Activated gamma-delta T cell (primary cell): ENCODE measurements at places on chromosomes 1 and 21.

- DNase-seq, result no peak
Observed at GRCh38 chr1:4422504-4423289, 231.7 kb upstream of the AJAP1 start.

- DNase-seq, result no peak
Observed at GRCh38 chr1:172533513-172534151, 682 bp downstream of the SUCO start.

DNA sequence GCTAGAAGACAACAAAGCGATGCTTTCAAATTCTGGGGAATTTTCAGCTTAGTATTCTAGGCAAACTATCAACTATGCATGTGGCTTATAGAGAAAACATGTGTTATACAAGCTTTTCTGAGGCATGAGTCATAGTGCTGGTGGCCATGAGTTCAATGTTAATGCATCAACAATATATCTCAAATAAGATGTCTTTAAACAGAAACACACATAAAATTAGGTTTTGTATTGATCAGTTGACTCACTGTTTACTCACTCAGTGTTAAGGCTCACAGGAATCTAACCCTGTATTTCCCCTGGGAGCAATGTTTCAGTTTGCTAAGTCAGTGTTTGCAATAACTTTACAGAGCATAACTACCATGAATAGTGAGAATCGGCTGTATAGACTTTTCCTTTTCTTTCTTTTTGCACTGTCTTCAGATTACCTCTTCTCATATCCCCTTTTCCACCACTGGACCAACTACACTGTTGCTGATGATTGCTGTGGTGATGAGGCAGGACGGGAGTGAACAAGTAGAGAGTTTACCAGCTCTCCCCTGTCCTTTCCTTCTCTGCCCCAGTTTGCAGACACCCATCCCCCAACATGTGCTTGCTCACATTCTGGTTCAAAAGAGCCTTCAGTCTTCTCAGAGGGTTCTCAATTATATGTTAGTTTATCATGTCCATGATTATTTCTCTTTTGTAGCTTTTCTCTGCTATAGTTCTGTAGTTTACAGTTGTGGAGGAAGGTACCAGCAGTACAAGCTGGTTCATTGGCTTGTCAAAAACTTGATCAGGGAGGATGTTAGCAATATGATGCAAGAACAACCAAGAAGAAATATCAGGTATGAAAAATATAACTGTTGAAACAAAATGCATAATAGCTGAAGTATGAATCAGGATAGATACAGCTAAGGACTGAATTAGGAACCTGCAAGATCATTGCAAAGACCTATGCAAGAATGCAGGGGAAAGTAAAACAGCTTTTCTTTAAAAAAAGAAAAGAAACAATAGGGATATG is 23.9 kb downstream of the CD2 start:
- no peak for DNase-seq

DNA sequence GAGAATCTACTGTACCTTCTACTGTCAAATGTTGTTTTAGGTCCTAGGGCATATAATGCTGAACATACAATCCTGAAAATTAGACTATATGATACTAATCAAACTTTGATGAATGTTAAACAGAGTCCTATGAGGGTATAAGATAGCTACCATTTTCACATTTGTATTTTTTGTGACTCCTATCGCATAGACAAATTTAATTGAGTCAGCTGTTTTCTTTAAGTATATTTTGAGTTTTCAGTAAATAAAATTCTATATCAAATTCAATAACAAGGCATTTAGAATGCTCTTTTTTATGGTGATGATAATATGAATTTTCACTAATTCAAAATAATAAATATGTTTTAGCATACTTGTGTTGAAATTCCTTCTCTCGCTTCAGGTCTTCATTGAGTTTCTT is 10.0 kb downstream of the LRRC39 start:
- DNase-seq, result no peak

- no peak for DNase-seq
Observed at GRCh38 chr1:62312698-62313097, 6.5 kb downstream of the KANK4 start.

GRCh38 chr1:109427171-109427467 is 871 bp upstream of the PSMA5 start:
- DNase-seq, result no peak

DNA sequence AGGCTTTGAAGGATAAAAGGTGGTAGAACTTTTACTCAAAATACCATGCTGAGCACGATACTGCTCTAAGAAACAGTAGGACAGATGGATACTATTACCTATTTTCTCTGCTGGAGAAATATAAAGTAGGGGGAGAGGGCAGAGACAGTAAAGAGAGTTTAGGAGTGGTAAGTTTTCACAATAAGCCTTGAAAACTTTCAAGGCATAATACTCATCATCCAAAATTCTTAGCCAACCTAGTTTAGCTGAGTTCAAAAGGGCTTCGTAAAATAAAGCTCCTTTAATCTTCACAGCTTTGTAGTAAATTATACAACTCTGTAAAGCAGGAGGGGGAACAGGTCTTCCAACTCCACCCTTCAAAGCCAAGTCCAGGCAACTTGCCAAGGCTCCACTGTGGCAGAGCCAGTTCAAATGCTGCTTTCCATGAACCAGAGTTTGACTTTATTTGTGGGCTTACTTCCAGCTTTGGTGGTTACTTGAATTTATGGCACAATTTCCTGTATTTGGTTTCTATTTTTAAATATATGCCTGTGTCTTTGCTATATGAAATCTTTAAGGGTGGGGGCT is 15.5 kb downstream of the TEX38 start:
- DNase-seq, result no peak

- DNase-seq, result no peak
Observed at GRCh38 chr1:201307231-201307630, 23.9 kb downstream of the PKP1 start.

- no peak for DNase-seq
Observed at GRCh38 chr21:44354775-44355771, 1.7 kb downstream of the TRPM2 start.

DNA sequence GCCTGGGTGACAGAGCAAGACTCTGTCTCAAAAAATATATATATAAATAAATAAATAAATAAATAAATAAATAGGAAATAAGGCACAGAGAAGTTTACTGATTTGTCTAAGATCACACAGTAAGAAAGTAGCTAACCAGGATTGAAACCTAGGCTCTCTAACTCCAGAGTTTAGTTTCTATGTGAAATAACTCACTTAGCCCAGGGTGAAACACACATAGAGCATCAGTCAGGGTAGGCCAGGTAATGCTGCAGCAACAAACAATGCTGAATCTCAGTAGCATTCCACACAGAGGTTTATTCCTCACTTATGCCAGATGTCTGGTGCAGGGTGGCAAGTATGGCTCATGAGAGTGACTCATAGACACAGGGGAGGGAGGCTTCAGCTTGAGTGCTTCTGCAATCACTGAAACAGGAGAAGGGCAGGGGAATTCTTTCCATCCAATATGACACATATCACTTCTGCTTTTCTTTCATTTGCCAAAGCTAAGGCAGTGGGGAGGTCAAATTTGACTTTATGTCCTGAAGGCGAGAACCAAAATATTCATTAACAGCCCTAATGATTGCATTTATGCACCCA is 37.1 kb upstream of the KANK4 start:
- DNase-seq, result no peak

DNA sequence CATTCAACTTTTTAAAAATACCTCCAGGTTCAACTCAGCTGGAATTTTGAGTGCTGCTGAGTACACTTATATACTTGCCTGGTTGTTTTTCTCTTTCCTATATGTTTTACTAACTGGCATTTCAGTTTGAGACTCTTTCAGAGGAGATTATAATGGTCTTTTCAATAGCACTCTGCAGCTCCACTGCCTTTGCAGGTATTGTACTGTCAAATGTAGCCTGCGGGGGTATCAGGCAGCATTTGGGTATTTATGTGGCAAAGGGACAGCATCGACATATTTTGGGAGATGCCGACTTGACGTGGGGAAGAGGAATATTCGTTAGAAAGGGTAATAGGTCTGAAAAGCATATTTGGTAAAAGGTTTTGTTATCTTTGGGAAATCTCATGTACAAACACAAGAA is 11.1 kb upstream of the TGFBR3 start:
- no peak for DNase-seq

DNA sequence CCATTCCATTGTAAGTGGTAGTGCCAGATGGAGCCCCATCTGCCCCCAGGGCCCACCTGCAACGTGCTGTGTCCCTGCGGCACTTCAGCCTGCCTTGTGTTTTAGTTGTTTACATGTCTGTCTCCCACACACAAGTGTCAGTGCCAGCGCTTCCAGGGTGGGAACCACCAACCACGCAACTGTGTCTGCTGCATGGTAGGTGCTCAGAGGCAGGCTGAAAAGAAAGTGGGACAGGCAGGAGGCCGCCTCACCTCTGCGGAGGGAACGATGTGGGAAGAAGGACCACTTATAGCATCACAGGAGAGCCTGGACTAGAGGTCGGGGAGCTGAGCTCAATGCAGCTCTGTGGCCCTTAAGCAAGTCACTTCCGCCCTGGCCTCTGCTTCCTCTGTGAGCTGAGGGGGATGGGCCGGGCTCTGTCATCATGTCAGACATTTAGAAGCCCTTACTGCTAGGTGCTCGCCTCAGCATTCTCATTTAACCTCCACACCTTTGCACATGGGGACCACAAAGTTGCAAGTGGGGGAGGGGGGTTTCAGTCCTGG is 17.9 kb downstream of the SLC9A1 start:
- no peak for DNase-seq

- no peak for DNase-seq
Observed at GRCh38 chr1:18176619-18177018, 69.0 kb downstream of the IGSF21 start.

- no peak for DNase-seq
Observed at GRCh38 chr1:225409051-225409450, 18.8 kb downstream of the LBR start.

DNA sequence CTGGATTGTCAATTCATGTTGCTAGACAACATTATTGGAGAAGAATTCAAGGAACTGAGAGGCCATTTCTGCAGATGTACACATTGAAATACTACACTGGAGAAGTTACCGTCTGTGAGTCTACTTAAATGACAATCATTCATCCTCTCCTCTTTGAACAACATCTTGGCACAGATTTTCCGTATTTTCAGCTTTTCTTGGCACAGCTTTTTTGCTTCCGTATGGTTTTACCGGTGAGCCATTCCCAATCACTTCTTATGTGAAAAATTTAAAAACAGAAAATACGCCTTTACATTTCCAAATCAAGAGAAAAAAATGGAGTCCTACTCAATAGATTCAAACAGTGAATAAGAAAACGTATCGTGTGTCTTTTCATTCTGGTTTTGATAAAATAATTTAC is 1493.7 kb downstream of the AMY1C start:
- DNase-seq, result no peak

DNA sequence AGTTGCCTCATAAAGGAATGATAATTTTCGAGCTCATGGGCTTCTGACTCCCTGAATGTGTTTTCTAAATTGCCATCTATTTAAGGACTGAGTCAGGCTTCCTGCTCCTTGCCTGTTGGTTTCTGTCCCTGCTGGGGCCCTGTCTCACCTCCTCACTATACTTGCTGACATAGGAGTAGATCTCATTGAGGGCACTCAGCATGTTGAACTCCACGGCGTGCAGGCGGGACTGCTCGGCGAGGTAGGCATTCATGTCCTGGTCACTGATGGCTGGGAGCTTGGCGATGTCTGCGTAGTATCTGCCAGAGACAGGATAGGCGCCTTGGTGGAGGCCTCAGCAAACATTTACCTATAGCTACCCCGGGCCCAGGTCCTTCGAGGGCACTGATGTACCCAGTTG is 116.9 kb upstream of the CD34 start:
- DNase-seq, result no peak

- DNase-seq, result no peak
Observed at GRCh38 chr1:219699870-219700269, 87.0 kb upstream of the ZC3H11B start.

DNA sequence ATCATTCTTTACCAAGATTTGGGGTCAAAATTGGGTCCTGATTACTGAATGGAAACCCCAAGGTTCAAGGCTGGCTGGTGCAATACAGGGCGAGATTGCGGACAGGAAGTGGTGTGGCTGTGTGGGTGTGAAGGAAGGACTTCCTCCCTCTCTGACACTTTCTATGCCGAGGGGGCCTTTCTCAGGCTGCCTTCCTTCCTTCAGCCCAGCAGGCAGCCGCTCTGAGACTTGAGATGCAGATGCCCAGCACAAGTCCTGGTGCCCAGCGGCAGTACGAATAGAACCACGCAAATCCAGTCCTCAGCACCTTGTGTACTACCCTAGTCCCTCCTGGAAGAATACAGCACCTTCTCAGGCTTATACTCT is 16.3 kb downstream of the BATF3 start:
- no peak for DNase-seq

DNA sequence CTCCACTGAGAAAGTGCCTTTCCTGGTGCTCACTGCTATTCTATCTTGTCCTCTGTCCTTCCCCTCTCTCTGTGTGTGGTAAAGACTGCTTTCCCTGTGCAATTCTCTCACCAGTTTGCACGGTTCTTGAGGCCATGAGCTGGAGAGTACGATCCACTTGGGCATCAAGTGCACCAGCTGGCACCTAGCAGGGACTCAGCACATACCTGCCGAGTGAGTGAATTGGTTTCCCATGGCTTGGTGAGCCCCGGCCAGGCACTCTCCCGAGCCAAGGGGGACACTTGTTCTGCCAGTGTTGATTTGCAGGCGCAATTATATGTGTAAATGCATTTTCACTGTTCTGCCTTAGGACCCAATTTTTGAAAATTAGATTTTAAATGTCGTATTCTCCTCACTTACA is 313.5 kb downstream of the DISC1 start:
- no peak for DNase-seq

- DNase-seq, result no peak
Observed at GRCh38 chr1:67586596-67586995, 98.4 kb upstream of the GADD45A start.

DNA sequence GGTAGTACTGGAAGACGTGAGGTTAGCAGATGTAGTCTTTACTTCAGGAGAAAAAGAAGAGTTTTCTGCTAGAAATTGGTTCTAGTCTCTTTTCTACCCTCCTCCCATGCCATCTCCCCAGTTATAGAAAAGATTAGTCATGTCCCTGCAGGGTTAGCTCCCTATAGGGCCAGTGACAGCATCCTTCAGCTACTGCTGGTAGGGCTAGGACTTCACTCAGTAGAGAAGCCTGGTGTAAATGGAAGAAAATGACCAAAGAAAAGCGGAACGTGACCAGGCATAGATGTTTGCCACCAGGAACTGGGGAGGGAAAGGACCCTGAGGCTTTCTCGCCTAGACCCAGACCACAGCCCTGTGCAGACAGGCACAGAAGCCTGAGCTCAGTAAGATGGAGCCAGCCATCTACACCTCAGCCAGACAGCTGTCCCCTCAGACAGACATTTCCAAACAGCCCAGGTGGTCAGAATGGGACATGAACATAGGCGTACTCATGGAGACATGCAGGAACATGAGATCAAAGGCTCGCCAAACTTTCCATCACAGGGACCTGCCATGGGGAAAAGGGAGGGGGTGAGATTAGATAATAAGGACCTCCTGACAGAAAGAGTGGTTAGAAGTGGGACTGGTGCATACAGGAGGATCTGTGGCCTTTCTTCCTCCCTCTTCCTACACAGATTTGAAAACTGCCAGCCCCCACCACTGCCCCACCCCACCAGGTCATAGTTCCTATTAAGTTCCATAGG is 23.5 kb upstream of the SLAMF9 start:
- no peak for DNase-seq

- DNase-seq, result no peak
Observed at GRCh38 chr21:15010645-15011044, 54.2 kb downstream of the NRIP1 start.
